ENCODE measurements at places on chromosomes 12 and 14.

- peak; percentile 93 for DNase-seq
Observed at GRCh38 chr14:22598099-22598895, at the start of gene ABHD4. Gene ABHD4, plus strand, starts transcription at chr14:22598300. Its CDS starts 7 bp downstream, at chr14:22598307.

DNA sequence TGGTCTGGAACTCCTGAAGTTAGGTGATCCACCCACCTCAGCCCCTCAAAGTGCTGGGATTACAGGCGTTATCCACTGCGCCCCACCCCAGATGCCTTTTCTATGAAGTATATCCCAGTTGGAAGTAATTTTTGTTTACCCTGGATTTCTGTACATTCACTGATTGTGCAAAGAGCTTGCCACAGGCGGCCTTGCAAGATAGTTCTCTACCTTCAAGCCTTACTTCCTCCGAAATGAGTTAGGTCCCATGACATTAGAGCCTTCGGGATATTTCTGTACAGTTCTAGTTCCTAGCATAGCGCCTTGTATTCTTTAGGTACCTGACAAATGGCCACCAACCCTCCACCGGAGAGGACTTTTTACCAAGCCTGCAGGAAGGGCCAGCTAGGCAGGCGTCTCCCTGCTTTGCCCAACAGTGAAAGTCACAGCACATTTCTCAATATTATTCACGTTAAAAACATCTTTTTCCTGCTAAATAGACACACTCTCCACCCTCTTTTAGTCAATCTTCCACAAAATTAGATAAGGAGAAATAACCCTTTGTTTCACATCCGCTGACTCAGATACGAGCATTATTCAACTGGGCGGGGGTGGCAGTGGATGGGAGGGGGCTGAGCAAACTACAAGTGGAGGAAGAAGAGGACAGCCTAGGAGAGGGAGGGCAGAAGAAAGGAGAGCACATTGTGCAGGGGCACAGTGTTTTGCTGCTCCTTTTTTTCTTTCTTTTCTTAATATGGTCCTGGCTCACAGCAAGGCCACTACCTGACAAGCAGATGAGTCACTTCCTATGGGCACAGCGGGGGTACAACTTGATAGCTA, 40.0 kb upstream of the CAPRIN2 start:
- no peak for DNase-seq

GRCh38 chr14:83053022-83053710, 1519.5 kb upstream of the SEL1L start:
- no peak for DNase-seq

DNA sequence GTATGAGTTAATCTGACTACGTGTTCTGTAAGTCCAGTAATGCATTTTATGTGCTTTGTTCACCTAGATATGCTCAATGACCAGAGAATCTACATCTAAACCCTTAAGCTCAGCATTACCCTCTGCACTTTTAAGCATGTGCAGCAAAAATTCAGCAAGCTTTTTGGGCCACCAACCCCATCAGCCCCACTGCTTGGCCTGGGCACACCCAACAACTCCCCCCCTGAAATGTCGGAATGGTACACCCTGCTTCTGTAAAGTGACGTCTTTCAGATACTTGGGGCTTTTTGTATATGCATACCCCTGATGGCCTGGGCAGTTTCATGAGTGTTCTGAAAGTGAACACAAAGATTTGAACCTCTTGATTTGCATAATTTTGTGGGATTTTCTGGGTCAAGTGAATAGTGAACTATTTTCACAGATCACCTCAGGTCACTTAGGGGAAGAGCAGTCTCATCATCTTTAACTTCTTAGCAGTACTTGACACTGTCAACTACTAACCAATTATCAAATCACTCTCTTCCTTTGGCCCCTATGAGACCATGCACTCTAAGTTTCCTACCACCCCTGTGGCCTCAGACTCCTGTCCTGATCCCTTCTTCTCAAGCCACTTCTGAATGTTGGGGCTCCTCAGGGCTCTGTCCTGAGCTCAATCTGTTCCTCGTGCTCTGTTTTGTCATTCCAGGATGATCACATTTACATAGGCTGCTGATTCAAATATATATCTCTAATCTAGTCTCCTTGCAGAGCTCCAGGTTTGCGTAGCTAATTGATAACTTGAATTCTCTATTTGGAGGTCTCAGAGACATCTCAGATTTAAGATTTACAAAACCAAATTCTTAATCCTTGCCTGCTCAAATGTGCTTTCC, 36.3 kb upstream of the PPM1A start:
- DNase-seq, result no peak

- no peak for DNase-seq
Observed at GRCh38 chr14:65252482-65253255, 150.4 kb upstream of the MAX start.

DNA sequence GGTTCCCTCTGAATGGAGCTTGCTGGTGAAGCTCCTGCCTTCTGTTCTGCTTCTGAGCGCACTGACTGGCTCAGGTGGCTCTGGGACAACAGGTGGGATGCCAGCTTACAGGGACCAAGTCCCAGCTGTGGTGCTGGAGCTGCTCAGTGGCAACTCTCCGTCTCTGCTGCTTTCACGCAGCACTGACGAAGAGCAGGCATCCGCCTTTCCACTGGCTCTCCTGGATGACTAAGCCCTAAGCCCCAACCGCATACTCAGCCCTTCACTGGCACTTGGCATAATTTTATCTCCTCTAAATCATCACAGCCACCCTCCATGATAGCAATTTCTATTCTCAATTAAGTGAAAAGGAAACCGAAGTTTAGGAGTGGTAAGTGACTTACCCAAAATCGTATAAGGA, 3.7 kb upstream of the RTL1 start:
- DNase-seq, result no peak

GRCh38 chr12:116879509-116880212, 1.6 kb downstream of the HRK start:
- no peak for DNase-seq

DNA sequence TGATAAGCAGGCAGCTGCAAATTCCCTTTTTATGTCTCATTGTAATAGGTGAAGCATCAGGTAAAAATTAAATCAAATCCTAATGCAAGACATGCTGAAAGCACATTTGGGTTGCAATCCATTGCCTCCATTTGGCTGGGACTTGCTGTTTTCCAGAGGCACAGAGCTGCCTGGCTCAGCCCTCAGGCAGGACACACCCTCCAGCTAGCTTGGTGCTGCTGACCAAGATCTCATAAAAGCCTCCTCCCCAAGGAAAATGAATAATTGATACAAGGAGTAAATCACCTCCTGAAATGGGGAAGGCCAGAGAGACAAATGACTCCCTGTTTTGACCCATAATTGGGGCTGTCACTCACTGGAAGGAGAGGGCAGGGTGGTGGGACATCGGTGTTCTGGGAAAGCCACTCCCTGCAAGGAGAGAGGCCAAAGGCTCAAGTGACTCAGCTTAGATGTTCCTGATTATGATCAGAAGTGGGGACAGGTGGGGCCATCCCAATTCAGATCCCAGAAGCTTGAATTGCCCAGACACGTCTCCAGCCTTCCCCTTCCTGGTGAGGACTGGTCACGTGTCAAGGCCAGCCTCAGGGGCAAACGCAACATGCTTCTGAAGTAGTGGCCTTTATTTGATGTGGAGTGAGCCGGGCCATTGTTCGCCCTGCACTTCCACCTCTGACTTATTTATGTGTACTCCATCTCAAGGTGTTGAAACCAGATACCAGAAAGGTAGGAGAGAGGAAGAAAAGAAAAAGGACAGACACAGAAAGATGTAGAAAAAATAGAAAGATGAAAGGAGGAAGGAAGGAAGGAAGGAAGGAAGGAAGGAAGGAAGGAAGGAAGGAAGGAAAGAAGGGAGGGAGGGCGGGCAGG, 773.7 kb downstream of the BCL11B start:
- DNase-seq, result no peak

GRCh38 chr12:22728987-22729386, 104.0 kb downstream of the ETNK1 start:
- DNase-seq, result no peak

DNA sequence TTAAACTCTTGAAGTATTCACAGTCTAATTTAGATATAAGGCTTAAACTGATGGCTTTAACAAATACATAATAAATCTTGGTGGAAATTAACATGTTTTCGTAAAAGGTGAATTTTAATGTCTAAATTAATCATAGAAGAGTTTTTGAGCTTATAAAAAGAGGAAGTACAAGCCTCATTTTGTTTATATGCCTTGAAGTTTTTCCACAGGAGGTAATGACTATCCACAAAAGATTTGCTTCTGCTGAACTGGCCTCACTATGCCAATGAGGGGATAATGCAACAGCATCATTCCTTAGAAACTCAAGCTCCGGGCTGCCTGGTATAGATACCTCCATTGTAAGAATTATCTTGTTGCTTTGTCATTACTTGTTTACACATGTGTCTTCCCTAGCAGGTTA, 175.6 kb downstream of the DUSP6 start:
- no peak for DNase-seq

GRCh38 chr14:72924337-72924736, 1.9 kb upstream of the DCAF4 start:
- peak; percentile 79 for DNase-seq

DNA sequence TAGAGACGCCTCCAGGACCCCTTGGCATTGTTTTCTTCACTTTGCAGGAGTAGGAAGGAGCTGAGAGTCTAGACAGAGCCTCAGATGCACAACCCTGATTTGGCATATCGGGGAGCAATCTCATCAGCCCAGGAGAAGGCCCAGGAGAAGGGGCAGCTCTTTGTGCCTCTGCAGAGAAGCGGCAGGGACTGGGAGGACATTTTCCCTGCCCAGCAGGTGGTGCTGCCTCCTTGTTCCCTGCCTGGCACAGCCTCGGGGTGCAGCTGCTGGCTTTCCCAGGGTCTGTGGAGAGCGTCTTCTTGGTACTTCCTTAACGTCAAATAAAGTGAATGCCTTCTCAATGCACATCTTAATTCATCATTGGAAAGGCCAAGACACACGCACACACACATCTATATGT, 419.5 kb downstream of the TMEM121 start:
- DNase-seq, result no peak

- no peak for DNase-seq
Observed at GRCh38 chr12:127051139-127051538, 1215.8 kb upstream of the TMEM132C start.

GRCh38 chr12:114926341-114926740, 242.4 kb upstream of the TBX3 start:
- DNase-seq, result no peak

DNA sequence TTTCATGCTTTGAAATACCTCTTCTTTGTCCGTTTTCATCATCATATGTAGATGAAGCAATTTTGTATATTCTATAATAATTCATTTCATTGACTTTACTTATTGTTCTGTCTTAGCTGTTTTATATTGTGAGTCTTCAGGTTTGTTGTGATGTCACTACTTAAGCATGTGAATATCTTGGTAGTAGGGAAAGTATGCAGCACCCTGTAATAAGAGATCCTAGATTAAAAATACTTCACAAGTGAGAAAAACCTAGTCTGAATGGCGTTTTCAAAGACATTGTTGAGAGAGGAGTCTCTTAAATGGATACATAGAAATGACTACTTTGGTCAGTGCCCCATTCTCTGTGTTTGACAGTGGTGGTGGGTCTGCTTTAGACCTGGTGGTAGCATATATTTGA, 61.4 kb downstream of the SLC16A7 start:
- no peak for DNase-seq

GRCh38 chr12:9731393-9731792, 1.5 kb downstream of the CLECL1 start:
- no peak for DNase-seq

DNA sequence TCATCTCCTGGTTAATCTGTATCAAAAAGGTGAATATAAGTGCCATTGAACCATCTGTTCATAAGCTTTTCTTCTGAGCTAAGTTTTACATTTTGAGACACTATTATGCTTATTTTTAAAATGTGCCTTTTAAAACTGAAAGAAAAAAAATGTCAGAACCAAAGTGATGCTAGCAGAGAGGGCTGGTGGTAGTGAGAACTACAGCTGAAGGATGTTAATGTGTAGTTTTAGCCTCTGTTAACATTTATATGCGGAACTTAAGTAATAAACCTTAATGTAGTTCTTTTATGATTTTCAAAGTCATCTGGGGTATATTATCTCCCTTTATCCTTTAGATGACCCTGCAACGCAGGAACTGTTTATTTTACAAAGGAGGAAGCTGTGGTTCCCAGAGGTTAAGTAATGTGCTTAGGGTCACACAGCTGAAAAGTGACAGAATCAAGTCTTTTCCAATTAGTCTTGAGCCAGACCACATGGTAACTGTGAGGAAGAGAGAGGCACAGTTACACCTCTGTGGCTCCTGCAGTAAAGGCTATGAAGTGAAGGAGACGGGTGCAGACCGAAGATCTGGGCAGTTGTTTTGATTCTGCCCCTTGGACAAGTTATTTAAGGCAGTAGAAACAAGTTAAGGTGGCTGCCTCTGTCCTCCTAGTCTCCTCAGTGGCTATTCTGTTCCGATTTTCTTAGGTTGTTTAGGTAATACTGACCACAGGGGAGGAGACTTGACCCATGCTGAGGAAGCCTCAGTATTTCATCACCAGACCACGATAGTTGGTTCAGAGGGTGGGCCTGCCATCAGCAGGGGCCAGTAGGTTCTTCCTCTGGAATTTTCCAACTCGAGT, 23.9 kb downstream of the GNG2 start:
- DNase-seq, result no peak

DNA sequence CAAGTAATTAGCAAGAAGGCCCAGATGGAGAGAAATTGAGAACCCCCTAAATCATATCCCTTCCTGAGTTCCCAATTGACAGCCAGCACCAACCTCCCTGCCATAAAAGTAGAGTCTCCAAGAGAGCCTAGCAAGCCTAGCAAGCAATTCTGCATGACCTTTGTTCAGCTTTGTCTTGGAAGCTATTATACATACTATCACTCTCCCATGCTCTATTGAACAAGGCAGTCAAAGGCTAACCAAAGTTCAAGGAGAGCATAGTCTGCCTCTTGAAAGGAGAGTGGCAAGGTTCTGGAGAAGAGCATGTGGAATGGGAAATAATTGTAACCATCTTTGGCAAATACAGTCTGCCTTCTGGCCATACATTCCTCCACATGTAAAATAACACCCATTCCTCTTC, 7.8 kb downstream of the ACOT4 start:
- no peak for DNase-seq

DNA sequence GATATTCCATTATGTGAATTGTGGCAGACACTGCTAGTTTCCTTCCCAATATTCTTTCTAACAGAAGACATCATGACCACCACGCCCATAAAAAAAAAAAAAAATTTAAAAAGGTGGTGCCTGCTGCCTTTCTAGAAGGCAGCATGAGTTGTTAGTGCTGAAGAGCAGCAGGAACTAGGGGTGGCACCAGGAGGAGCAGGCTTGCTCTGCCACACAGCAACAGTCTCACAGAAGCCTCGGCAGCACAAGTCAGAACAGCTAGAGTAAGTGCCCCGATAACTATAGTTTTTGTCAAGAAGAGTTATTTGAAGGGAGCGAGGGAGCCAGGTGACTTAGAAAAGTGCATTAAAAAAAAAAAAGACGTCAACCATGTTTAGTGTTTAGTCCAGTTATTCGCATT, 66.4 kb upstream of the TMEM263 start:
- DNase-seq, result no peak

- DNase-seq, result no peak
Observed at GRCh38 chr14:77880056-77880455, 80.1 kb downstream of the ADCK1 start.

All from upper lobe of right lung (tissue), 1 donor.